Naive B cell (primary cell): ENCODE measurements at places on chromosomes 12 and 14. TPM values are rescaled to one million over a fixed set of nuclear protein-coding genes. Genes with fewer than 3 reads are reported as not detected.
A peak's percentile ranks its signal among the peaks of the same experiment; 100 is the strongest.

GRCh38 chr14:69848903-69849391 lies 30.3 kb upstream of the SMOC1 start:
- DNase-seq = no peak

The TTC6 gene
- polyA plus RNA-seq = not detected

The NR4A1 gene
- polyA plus RNA-seq = 9.0 TPM

The CKAP4 gene
- polyA plus RNA-seq = 3.7 TPM

DNA sequence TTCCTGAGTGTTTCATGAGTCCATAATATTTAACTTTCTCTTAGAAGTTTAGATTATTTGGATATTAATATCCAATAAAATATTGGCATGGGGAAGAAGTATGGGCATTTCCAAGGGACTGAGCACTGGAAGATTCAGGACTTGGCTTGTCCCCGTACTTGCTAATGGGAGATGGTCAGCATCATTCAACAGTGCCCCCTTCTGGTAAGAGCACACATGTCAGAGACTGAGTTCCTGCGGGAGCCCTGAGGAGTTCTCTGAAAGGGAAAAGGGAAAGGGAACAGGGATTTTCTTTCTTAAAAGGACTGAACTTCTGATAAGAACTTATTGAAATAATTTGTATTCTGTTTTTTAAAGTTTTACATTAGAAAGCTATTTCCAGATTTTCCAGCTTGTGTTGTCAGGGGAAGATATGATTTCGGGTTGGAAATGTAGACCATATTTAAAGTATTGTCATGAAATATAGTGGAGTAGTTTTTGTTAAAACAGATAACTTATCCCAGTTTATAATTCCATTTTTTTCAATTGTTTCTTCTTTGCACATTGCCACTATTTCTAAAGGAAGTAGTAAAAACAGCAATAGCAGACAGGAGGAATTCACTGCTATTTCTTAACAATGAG lies 59.8 kb upstream of the C12orf71 start:
- DNase-seq = peak; percentile 32

GRCh38 chr14:55248411-55248810 lies 22.8 kb upstream of the FBXO34 start:
- DNase-seq = no peak

- no peak for DNase-seq
Observed at GRCh38 chr12:72072592-72073212, 134.1 kb downstream of the TPH2 start.

DNA sequence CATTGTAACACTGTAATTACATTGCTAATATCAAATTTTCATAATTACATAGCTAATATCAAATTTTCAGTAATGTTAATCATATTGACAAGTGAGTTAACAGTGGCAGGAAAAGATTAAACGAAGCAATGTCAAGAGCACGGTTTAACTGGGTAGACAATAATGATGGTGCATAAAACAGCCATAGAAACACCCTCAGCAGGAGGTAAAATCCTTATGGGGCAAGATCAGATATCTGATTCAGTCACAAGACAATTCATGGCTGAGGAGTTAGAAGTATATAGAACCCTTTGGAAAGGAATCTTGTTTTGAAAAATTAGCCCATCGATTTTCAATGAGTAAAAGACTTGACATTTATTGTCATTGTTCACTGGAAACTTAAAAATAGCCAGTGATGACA lies 190.6 kb downstream of the SLC2A13 start:
- no peak for DNase-seq

DNA sequence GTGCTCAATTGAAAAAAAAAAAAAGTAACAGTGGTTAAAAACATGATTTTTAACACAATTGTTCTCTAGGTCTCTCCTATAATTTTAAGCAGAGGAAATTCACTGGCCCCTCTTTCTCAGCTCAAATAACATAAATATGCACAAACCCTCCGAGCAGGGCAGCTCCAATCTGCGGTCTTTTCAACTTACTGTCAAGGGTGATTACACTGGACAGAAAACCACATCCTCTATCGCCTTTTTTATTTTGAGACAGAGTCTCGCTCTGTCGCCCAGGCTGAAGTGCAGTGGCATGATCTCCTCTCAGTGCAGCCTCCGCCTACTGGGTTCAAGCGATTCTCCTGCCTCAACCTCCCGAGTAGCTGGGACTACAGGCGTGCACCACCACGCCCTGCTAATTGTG lies 16.5 kb upstream of the GABARAPL1 start:
- DNase-seq = peak; percentile 57

The C1R gene
- polyA plus RNA-seq = not detected
